ENCODE measurements at places on chromosomes 12 and 14. TPM values are rescaled to one million over a fixed set of nuclear protein-coding genes. Genes with fewer than 3 reads are reported as not detected.

AGAP2 gene
- total RNA-seq = 0.67 TPM

KRT85 gene
- 0.28 TPM for total RNA-seq

DNA sequence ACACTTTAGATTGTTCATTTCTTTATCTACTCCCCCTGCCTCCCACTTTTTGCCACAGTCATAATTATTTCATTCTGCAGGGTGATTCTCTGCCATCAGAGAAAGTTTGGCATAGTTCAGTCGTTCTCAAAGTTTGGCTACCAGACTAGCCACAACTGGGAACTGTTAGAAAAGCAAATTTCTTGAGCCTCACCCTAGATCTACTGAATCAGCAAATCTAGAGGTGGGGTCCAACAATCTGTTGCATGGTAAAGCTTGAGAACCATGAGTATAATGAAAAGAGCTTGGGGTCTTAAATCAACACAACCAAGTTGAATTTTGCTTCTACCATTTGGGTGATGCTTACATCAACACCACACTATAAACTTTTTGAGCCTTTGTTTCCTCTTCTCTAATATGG is 172.7 kb downstream of the NRXN3 start:
- ATAC-seq = no peak

GRCh38 chr14:62431496-62431895 is 613.8 kb downstream of the KCNH5 start:
- no peak for ATAC-seq
